Stimulated activated CD8-positive, alpha-beta memory T cell treated with anti-CD3 and anti-CD28 coated beads, Interleukin-4, amount 100 ng/mL, for 1 hour (primary cell): ENCODE measurements at places on chromosomes 16 and 17.

GRCh38 chr16:347203-347602, 5.3 kb downstream of the AXIN1 start:
- no peak for DNase-seq

DNA sequence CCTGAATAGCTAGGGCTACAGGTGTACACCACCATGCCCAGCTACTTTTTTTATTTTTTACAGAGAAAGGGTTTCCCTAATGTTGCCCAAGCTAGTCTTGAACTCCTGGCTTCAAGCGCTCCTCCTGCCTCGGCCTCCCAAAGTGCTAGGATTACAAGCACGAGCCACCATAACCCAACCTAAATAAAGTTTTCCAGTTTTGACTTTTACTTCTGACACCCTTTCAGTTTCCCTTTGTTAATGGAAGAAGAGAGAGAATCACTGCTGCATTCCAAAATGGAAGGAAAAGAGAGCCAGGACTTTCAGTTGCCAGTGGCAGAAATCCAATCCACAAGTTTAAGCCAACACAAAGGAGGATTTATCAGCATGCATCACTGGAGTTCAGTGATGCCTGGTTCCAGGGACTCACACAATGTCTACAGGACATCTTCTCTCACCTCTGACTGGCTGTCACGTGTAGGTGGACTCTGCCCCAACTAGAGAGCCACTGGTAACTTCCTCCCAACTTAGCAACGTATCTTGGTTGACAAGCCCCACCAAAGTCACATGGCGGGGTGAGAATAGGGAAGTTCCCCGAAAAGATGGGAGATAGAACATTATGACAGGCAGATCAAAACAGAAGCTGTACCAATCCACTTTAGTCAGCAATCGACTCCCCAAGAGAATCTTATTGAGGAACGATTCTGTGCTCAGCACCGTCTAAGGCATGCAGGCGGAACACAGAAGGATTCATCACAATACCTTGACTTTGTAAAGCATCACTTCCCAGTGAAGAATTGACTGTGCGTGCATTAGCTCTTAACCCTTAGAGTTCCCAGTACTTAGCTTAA, 46.5 kb downstream of the GAS7 start:
- DNase-seq = no peak

GRCh38 chr16:66520406-66521170, 29.3 kb downstream of the TK2 start:
- no peak for DNase-seq

GRCh38 chr16:1036726-1037393, 35.7 kb upstream of the SSTR5 start:
- no peak for DNase-seq

DNA sequence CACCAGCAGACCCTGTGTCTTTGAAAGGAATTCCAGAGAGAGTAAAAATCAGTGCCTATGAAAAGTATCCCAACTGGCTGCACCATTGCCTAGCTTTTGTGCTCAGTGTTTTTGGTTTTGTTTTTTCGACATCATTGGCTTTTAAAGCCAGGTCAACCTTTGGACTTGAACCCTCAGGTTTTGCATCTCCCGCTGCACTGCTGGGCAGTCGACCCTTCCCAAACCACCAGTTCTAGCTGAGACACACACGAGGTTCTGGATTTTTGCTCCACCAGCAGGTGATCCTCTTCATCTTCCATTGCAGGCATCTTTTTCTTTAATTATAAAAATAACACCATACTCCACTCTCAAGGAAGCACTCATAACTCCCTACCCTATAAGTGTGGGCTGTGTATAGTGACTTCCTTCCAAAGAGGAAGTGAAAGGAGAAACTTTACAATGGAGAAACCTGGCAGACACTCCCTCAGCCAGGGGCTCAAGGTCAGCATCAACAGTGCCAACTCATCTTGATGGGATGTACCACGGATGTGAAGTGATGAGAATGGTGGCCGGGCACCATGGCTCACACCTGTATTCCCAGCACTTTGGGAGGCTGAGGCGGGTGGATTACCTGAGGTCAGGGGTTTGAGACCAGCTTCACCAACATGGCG, 57.8 kb downstream of the BMERB1 start:
- no peak for DNase-seq

- no peak for DNase-seq
Measured at GRCh38 chr17:42680331-42680808, 1.3 kb downstream of the CCR10 start.

- DNase-seq = no peak
Measured at GRCh38 chr17:16989230-16989952, 17.5 kb upstream of the TNFRSF13B start.

DNA sequence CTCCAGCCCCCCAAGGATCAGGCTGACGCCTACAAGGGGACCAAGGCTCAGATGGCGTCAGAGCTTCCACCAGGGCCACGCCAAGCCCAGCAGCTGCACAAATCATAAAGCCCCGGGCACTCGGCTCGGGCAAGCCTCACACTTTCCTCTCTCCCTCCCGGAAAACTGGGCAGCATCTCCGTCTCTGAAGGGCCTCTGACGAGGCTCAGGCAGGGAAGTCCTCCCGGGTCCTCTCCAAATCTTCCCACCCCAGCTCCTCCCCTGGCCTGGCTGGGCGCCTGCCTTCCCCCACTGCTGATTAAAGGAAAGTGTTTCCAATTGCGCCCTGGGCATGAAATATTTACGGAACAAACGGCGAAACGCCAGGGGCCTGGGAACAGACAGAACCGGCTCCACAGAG, 38.5 kb downstream of the PIEZO1 start:
- no peak for DNase-seq
